Tibial artery (tissue), 4 donors: ENCODE measurements at places on chromosomes 3 and 15.

- DNase-seq: no peak
Measured at GRCh38 chr15:70343961-70344621, 246.4 kb upstream of the TLE3 start.

DNA sequence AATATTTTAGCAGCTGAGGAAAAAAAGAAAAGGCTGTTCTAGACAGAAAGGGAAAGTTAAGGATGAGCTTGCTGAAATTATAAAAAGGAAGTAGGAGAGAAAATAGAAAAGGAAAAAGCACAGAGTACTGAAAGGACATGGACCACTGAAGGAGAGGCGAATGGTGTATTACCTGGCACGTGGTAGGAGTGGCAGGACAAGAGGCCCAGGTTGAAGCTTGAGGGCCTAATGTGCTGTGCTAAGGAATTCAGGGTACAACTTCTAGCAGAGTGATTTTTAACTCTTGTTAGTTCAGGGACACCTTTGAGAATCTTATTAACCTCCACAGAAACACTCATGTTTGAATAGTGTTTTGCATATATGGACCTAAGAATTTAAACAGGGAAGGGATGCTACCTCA lies 60.0 kb upstream of the CRTC3 start:
- no peak for DNase-seq

DNA sequence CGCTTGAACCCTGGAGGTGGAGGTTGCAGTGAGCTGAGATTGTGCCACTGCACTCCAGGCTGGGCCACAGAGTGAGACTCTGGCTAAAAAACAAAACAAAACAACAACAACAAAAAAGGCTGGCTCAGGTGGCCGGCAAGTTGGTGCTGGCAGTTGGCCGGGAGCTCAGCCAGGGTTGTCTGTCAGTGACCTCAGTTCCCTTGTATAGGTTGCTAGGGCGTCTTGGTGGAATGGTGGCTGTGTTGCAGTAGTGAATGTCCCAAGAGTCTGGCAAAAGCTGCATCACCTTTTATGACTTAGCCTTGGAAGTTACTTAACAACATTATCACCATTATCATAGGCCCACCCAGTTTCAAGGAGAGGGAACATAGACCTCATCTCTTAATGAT lies 40.6 kb downstream of the ASB7 start:
- no peak for DNase-seq

GRCh38 chr3:142849148-142849547 lies 39.7 kb downstream of the PCOLCE2 start:
- no peak for DNase-seq

DNA sequence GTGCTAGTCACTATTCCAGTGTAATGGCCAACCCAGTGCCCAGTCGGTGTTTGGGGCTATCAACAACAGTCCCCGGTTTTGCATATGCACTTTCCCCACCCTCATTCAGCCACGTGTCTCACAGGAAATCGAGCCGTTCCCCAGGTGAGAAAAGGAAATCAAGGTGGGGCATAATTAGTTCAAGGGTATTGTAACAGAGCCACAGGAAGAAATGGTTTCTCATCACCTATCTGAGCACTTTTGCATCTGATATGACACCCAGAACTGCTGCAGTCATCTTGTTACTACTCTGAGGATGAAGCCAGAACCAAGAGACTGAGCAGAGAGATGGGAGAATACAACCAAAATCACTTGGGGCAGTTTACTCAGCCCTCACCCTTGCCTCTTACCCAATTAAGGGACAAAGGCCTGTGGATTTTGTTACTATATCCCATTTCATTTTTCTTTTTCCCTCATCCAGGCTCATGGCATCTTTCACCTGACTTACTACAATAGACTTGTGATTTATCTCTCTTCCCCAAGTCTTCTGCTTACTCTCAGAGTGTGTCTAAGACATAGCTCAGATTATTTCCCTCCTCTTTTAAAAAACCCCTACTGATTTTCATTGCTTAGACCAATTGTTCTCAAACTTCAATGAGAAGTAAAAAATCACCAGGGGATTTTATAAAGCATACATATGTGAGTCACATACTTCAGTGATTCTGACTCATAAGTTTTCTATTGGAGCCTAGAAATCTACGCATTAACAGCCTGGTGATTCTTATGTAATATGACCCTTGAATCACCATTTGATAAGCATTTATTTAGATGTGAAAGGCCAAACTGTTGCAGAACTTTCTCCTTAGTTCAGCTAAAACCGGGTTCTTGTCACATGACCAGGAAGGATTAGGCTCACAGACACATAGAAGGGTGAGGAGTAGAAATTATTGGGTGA lies 40.5 kb downstream of the TRAT1 start:
- DNase-seq: no peak

DNA sequence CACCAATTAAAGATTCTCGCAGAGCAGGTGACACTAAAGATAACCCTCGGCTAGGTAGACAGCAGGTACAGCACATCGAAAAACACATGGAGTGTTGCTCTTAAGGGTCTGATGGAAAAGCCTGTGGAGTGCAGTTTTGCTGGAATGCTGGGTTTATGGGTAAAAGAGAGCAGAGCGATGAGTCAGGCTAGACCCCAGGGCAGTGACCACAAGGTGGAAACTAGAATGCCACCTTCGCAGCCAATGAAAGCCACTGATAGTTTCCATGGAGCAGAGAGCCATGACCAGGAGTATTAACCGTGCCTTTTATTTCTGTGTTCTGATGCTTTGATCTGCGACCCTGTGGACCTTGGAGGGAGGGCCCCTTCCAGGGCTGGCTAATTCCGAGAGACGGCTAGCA lies 149.8 kb downstream of the GABRB3 start:
- DNase-seq: no peak
